ENCODE measurements at places on chromosomes 2 and 18.

DNA sequence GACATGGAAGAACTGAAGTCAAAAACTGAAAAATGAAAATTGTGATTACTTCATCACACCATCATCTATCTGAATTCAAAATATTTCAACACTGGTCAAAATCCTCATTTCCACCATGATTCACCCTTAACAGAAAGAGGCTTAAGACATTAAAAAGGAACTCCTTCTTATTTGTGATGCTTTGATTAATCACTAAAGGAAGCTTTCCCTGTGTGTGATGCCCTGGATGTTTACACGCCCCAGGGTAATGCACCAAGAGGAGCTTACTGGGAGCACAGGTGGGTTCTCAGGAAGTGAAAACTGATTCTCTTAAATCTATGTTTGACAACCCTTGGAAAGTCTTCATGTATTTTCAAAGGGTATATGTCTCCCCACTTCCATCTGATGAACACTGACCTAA, 11.5 kb downstream of the GRB14 start:
- no peak for DNase-seq

DNA sequence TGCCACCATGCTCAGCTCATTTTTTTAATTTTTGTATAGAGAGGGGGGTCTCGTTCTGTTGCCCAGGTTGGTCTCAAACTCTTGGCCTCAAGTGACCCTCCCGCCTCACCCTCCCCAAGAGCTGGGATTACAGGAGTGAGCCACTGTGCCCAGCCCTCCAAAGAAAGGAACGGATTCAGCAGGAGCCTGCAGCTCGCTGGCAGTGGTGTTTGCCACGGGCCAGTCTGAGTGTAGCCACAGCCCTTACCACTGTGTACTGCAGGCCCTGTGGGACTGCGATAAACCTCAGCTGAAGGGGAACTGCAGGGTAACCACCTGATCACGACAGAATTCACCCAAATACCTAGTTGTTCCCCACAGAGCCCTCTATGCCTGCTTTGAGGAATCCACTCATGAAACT, 6.8 kb downstream of the COPS9 start:
- DNase-seq: no peak

DNA sequence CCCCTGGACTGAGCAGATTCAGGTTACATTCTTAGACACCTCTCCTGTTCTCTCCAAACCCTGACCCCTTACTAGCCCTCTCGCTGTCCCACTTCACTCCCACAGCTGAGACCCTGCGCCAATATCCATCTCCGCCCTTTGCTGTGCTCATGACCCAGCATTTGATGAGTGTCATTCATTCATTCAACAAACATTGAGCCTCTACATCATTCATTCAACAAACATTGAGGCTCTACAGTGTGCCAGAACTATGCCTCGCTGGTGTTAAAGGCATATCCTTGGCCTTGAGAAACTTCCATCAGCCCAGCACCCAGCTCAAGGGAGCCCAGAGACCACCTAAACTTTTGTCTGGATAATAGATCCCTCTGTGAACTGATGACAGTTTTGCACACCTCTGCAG, 41.9 kb upstream of the MRPL33 start:
- DNase-seq: no peak

DNA sequence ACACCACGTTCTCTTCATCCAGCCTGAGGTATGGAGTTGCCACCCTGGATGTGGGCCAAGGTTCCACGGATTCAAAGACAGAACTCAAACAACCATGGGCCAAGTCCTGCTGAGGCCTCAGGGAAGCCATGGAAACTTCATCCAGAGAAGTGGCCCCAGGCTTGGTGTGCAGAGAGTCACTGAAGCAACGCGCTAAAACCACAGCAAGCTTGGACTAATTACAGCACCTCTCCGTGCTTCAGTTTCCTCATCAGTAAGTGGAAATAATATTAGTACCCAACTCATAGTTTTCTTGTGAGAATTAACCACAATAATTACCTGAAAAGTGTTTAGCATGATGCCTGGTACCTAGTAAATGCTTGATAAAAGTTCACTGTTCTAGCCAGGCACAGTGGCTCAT, 19.2 kb upstream of the AP1S3 start:
- DNase-seq: no peak

DNA sequence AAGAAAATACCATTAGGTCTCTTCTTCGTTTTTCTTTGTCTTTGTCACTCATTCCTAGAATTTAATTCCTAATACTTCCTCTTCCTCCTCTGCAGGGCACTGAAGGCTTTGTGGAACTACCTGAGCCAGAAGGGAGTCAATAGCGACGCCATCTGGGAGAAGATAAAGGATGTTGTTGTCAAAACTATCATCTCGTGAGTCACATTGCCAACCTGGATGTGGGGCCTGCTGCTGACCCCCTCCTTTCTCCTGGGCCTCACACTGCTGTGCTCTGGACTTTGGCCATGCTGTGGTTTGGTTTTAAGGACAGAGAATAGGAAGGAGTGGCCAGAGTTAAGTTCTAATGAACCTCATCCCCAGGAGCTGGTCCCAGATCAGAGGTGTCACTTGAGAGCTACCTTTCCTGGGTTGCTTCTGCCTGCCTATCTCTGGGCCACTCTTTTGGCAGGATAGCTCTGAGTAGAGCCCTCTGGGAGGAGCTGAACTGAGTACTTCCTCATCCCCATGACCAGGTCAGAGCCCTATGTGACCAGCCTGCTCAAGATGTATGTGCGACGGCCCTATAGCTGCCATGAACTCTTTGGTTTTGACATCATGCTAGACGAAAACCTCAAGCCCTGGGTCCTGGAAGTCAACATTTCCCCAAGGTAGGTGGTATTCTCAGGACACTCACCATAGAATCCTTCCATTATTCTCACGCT, 33.1 kb upstream of the CYP27A1 start:
- DNase-seq: no peak

DNA sequence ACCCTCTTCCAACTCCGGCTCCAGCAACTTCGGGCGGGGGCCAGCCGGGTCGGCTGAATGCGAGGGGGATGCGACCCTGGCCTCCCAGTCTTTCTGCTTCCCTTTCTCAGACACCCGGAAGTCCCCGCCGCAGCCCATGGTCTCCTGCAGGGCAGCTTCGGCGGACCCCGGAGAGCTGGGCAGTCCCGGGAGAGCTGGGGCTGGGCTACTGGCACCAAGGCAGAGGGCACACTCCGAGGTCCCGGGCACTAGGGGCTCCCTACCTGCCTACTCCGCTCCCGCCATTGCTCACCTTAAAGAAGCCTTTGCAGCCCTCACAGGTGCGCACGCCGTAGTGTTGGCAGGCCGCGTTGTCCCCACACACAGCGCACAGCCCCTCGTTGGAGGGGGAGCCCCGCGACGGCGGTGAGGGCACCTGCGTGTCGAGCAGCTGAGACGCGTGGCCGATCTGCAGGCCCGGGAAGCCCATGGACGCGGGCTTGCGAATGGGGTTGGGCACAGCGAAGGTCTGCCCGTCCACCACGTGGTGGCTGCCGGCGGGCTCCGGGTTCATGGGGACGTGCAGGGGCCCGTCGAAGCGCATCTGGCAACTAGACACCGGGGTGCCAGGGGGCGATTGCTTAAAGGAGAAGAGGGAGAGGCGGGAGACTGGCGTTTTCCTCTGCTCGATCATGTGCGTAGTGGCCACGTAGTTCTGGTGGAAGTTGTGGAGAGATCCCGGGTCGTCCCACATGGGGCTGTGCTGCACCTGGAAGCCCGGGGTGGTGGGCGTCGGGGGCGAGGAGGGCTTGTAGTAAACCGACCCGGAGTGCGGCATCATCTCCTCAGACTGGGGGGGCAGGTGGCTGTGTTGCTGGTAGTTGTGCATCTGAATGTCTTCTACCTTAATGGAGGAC, 3.2 kb downstream of the NR4A2 start:
- peak; percentile 36 for DNase-seq

DNA sequence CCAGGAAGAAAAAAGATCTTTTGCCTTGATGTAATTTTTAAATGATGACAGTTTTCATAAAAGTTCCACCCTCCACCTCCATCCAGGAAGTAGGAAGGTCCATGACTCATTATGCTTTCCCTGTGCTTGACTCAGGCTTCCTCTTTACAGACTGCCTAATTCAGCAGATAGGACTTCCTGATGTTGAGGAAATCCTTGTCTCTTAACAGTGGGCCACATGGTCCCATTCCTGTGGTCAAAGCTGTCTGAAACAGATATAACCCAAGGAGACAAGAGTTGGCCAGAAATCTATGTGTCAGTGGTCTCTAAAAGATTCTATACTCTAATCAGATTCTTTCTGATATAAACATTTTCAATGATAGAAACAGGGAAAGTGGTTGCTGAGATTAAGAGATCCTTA, 119.1 kb downstream of the BAZ2B start:
- DNase-seq: no peak

- no peak for DNase-seq
These were observed 10.1 kb downstream of the PAX3 start for GRCh38 chr2:222288590-222289277.

DNA sequence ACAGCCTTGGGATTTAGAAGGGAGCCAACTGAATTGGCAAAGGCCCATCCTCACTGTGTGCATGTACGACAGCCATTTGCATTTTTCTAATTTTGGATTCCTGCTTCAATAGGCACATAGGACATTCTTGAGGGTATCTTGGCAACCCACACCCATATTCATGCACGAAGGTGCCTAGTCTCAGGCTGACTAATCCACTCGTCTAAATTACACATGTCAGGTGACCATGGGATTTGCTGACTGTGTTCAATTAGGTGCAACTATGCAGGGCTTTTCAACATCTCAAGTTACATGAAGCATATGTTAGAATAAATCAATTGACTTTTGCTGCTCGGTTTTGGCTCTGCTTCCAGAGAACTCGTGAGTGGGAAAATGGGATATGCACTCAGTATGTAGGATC, 249.7 kb downstream of the SP3 start:
- no peak for DNase-seq

DNA sequence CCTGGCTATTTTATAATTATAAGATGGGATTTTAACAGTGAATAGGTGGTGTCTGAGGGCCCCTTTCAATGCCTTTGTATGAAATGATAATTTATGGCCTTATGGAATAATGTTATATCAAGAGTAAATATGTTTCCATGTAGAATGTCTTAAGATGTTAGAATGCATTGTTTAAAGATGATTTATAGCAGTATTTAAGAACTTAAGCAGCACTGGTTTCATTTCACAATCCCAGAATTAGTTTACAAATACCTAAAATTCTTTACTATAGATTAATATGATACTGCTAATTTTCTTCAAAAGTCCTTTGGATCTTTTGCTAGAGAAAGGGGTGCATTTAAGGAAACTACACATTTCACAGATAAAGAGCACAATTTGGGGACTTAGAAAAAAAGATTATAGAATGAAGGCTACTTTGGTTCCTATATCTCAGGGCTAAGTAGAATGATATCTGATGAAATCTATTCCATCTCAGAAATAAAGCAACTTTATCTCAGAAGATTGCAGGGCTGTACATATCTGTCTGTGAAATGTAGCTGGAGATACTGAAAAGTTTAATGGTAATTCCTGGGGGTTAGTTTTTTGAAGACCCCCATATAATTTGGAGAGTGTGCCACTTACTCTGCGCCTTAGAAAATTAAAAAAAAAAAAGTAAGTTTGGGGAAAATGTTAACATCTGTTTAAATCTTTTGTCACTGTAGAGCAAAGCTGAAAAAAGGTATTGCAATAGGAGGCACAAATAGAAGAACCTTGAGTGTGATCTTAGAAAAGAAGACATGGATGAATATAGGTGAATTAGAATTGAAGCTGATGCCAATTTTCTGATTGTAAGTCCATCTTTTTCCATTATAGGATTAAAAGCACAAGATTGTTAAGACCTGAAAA, 123.4 kb downstream of the GULP1 start:
- no peak for DNase-seq

DNA sequence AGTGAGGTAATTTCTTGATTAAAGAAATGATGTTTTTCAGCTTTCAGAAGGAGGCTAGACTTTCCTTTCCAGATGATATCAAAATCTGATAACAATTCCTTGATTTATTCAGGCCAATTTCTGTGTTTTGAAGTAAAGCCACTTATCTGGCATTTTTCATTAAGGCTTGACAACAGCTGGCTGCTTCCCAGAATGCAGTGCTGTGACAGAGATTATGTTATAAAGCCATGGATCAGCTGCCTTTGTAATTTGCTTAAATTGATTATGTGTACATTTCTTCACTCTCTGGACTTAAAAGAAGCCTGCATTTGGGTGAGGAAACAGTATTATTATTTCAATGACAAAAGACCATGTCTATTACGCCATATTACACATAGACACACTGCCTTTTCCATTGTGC, 136.0 kb downstream of the PLCL1 start:
- no peak for DNase-seq

DNA sequence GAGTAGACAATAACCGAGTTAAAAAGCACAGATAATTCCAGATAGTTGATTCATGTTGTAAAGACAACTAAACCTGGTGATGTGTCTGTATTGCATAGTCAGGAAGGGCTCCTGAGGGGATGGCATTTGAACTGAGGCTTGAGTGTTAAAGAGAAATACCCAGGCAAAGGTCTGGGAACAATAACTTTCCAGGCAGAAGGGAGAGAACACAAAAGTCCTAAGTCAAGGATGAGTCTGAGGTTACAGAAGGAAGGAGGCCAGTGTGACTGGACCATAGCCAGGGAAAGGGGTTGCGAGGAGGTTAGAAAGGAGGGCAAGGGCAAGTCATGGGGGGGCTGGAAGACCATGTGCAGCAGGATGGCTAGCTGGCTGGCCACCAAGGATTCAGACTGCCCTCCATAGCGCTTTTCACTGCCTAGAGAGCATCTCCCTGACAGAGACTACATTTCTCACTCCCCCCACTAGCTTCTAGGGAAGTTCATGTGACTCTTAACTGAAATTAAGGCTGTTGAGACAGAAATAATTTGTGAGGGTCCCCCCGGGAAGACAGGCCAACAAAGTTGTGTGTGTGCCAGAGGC, 135.5 kb upstream of the CREB1 start:
- DNase-seq: no peak

GRCh38 chr18:2997846-2998564, 14.9 kb downstream of the LPIN2 start:
- DNase-seq: no peak

GRCh38 chr2:74457549-74458131, 598 bp upstream of the WBP1 start:
- peak; percentile 81 for DNase-seq
